ENCODE measurements at places on chromosomes 11 and 22. TPM values are rescaled to one million over a fixed set of nuclear protein-coding genes. Genes with fewer than 3 reads are reported as not detected.

Gene SPINDOC
- total RNA-seq: 9.2 TPM

Gene SMDT1
- 14.0 TPM for total RNA-seq

Gene MS4A1
- total RNA-seq: not detected

Gene DNAJB7
- not detected for total RNA-seq

Gene PTPRCAP
- total RNA-seq: 0.43 TPM

Gene OR4C3
- not detected for total RNA-seq

Gene FJX1
- total RNA-seq: 25.7 TPM

Gene PKNOX2
- total RNA-seq: not detected

Gene BATF2
- 0.54 TPM for total RNA-seq

Gene PPP2R1B
- total RNA-seq: 57.9 TPM

Gene PDE2A
- 369 TPM for total RNA-seq

Gene DERL3
- total RNA-seq: 0.33 TPM

Gene ZBTB16
- total RNA-seq: 8.3 TPM

Gene RPLP2
- 295 TPM for total RNA-seq

Gene RIMBP3B
- under 0.01 TPM for total RNA-seq

Gene KRTAP5-7
- total RNA-seq: 0.11 TPM

Gene GAB2
- total RNA-seq: 20.9 TPM

Gene ZNF202
- 4.0 TPM for total RNA-seq

Gene MYO7A
- 17.3 TPM for total RNA-seq

Gene TEX54
- not detected for total RNA-seq

Gene LRRC4C
- total RNA-seq: not detected

Gene MPPED2
- total RNA-seq: 0.22 TPM

Gene CABP4
- 2.0 TPM for total RNA-seq

Gene MRGPRX2
- total RNA-seq: not detected

Gene CRYAB
- total RNA-seq: 0.33 TPM

Gene OR51E2
- total RNA-seq: not detected

Gene NXPE2
- not detected for total RNA-seq

Gene OR52N4
- total RNA-seq: not detected

Gene SHISA8
- total RNA-seq: not detected

Gene DRD4
- total RNA-seq: not detected
